Spleen (tissue), 13 donors: ENCODE measurements at places on chromosomes 16 and 17. TPM values are rescaled to one million over a fixed set of nuclear protein-coding genes. Genes with fewer than 3 reads are reported as not detected.

GRCh38 chr17:38508570-38508950 is 80.3 kb downstream of the ARHGAP23 start:
- H3K36me3 ChIP-seq, result no peaks in the 10 kb centered on the region
- peaks cover 21% of the 10 kb centered on the region for H3K4me1 ChIP-seq
- peak overlapping the region; percentile 7 for H3K27ac ChIP-seq

The BAIAP3 gene
- 3.0 TPM for polyA plus RNA-seq

DNA sequence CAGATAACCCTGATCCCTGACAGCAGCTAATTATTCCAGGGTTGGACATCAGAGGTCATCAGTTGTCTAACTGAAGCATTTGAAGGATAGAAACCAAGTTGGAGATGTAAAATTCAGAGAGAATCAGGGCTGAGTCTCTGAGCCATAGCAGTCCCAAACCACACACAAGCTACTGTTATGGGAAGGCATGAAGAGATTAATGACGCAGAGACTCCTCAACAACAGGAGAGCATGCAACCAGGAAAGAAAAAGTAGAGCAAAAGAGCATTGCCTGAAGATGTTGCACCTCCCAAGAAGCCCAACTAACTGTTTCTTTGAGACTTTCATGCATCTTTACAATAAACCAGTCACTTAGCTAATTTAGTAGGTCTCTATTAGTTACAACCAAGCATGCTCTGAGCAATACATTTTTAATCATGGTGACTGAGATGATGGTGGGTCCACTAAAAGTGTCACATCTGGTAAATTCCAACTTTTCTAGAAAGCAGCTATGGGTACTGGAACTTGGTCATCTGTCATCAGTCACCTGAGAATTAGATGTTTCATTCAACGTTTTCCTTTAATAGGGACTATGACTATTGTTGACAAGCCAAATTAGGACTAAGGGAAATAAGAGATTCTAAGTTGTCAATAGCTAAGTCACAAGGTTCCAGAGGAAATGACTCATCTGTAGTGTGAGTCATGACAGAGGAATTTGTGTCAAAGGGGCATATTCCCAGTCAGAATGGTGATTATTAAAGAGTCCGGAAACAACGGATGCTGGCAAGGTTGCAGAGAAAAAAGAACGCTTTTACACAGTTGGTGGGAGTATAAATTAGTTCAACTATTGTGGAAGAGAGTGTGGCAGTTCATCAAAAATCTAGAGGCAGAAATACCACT is 239.8 kb downstream of the CHD9NB start:
- no peaks in the 10 kb centered on the region for H3K27me3 ChIP-seq
- no peak overlapping the region for H3K4me3 ChIP-seq
- no peaks in the 10 kb centered on the region for H3K4me1 ChIP-seq
- H3K27ac ChIP-seq, result peak overlapping the region; percentile 10
- no peak for DNase-seq

- H3K4me3 ChIP-seq, result peak overlapping the region; percentile 89
- peak overlapping the region; percentile 98 for H3K27ac ChIP-seq
- H3K27me3 ChIP-seq, result no peaks in the 10 kb centered on the region
- peaks cover 5% of the 10 kb centered on the region for H3K36me3 ChIP-seq
- peak; percentile 95 for DNase-seq
These were observed 792 bp downstream of the PPP1R9B start for GRCh38 chr17:50149417-50150353.

- H3K27ac ChIP-seq, result no peak within 1 kb of the TSS
- no peak within 1 kb of the TSS for H3K4me3 ChIP-seq
- H3K4me1 ChIP-seq, result no peaks in the 10 kb centered on the region
- H3K36me3 ChIP-seq, result no peaks in the 10 kb centered on the region
- no peaks in the 10 kb centered on the region for H3K27me3 ChIP-seq
- DNase-seq, result peak; percentile 70
These were observed at the start of gene KRTAP4-1 for GRCh38 chr17:41184480-41184961. TSS of gene KRTAP4-1 (minus strand) at chr17:41184911. CDS start at chr17:41184854, 57 bp downstream.
